ENCODE measurements at places on chromosomes 2 and 18.

GRCh38 chr18:46859855-46860254 lies 57.5 kb downstream of the PIAS2 start:
- DNase-seq: no peak

GRCh38 chr2:239197146-239197545 lies 203.7 kb downstream of the HDAC4 start:
- no peak for DNase-seq

DNA sequence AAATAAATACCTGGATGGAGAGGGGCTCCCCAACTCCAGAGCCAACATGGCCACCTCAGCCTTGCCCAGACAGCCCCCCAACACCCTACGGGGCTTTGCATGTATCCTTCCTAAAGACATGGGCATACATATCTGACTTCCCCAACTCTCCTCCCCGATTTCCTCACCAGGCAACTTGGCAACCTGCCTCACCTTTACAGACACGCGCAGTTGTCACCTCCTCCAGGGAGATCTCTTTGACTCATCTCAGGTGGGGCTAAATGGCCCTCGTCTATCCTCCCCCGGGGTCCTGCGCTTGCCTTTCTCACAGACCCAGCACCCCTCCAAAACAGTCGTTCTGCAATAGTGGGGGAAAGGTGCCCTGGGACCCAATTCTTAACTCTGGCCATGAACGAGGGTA lies 10.6 kb upstream of the BIN1 start:
- DNase-seq: no peak

DNA sequence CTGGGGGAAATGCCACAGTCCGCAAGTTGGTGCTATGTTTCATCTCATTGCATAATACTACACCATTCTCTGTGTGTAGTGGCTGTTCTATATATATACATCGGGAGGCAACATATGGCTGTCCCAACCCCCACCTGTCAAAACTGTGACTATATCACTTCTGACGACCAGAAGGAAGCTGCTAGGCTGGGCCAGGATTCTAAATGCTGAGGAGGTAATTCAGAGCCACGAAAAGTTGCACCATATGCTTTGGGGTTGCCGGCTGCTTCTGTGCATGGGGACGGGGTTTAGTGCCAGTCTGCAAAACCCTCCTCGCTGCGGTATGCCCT lies 117.3 kb downstream of the MSH2 start:
- DNase-seq: no peak

DNA sequence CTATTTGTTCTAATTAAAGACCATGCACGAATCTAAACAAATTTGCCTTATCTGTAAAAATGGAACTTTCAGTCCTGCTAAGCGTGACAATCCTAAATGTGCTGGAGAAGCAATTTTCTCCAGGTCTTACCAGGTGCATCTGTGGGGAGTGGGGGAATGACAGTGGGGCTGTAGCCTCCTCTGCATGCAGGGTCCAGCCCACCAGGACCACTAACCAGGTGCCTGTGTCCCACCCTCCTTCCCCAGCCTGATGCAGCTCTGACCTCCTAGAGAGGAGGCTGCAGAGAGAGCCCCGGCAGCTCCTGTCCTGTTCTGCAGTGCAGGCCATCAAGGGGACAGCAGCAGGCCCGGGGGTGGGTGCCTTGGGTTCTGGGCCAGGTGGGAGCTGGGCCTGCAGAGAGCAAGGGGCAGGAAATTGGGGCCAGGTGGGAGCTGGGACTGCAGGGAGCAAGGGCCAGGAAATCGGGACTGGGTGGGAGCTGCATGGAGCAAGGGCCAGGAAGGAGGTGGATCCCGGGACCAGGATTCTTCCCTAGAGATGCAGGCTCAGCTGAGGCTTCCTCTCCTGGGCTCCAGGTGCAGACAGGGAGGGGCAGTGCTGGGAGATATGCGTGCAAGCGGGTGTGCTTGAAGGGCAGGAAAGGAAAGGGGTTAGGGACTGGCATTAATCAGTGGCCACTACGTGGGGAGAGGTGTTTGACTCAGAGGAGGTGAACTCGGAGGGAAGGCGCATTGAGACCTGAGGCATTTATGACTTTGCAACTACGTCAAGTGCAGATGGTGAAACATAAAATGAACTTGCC lies 185.3 kb downstream of the ANKRD30B start:
- DNase-seq: no peak

GRCh38 chr2:80496346-80496745 lies 191.8 kb upstream of the LRRTM1 start:
- no peak for DNase-seq

DNA sequence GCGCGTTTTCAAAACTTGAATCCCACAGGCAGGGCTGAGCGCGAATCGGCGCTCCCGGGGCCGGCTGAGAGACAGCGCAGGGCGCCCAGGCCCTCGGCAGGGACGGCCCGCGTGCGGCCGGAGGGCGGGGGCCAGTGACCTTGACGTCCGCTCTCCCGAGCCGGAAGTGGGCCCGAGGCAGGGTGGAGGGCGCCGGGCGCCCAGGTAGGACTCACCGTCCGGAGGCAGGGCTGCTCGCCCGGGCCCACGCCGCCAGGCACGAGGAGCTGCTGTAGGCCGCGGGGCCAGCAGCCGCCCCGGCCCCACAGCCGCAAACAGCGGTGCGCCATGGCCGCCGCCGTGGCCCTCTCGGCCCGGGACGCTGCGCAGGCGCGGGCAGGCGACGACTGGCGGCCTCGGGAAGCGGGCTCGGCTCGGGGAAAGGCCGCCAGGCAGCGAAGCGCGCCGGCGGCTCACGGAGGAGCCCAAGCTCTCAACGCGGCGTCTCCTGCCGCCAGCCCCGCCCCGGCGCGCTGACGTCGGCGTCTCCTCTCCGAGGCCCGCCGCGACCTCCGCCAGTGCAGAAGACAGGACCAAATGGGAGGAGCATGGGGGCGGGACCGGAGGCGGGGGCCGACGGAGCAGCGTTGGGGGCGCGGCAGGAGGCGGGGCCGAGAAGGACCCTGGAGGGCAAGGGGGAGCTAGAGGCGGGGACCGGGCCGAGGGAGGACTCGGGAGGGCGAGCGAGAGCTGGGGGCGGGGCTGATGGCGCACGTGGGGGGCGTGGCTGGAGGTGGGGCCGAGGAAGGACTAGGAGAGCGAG lies at the start of gene AFG3L2:
Gene AFG3L2, minus strand, starts transcription at position 474 of the 802 bp plus-strand sequence. Its CDS starts 145 bp downstream, at position 329.
- peak; percentile 100 for DNase-seq

- DNase-seq: peak; percentile 85
Measured at GRCh38 chr2:28395334-28396061, 2.8 kb downstream of the FOSL2 start.

DNA sequence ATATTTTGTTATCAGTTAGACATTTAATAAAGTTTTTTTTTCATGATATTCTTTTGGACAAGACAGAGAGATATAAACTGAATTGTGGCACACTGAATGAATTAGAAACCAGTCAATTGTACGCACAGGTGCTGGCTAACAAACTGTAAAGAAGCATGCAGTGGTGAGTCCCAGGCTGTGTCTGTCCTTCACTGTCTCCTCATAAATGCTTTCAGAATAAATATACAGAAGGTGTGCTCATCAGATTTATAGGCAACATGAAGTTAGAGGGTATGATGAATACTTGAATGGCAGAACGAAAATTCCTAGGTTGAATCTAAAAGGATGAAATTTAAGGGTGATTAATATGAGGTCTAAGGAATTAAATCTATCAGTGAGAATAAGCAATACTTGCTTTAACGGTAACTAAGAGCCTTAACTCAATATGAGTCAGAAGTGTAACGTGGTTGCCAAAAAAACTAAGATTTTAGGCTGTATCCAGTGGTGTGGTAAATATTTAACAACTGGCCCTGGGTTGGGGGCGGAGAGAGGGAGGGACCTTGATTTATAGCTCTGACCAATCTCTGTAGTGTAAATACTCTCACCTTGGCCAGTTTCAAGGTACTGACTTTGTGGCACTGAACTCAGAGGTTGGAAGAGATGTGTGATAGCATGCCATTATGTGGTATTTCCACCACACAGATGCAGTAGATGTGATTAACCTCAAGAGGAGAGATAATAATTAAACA lies 41.9 kb upstream of the AAK1 start:
- no peak for DNase-seq

- no peak for DNase-seq
Measured at GRCh38 chr2:5825686-5826085, 133.5 kb downstream of the SOX11 start.

- DNase-seq: no peak
Measured at GRCh38 chr2:133158442-133158841, 409.8 kb downstream of the NCKAP5 start.

DNA sequence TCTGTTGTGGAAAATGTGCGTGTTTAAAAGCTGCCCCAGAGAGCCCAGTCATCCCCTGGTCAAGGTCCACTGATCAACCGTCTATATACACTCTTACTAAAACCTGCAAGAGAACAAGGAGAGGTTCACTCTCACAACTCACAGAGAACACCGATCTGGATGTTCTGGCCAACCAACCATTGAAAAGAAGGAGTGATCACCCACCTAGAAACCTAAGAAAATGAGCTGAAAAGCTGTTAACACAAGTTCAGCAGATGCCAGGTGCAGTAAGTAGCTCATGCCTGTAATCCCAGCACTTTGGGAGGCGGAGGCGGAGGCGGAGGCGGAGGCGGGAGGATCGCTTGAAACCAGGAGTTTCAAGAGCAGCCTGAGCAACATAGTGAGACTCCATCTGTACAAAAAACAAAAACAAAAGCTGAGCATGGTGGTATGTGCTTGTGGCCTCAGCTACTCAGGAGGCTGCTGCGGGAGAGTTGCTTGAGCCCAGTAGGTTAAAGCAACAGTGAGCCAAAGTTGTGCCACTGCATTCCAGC lies 14.5 kb downstream of the ATG16L1 start:
- DNase-seq: no peak

- DNase-seq: peak; percentile 54
Measured at GRCh38 chr18:44986933-44987332, 306.2 kb downstream of the SETBP1 start.

DNA sequence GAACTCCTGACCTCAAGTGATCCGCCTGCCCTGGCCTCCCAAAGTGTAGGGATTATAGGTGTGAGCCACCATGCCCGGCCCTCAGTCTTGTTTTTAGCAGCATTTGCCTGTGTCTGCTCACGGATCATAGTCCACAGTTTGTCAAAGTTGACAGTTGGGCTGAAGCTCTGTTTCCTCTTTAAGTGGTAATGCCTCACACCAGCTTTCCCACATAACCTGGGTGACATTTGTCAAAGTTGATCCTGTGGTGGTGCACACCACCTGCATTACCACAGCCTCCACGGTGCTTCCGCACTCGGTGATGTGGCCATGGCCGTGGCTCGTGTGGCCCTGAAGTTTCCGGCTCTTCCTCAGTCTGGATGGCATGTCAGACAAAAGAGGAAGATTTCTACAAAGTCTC lies 27.1 kb downstream of the RAB31 start:
- DNase-seq: no peak

DNA sequence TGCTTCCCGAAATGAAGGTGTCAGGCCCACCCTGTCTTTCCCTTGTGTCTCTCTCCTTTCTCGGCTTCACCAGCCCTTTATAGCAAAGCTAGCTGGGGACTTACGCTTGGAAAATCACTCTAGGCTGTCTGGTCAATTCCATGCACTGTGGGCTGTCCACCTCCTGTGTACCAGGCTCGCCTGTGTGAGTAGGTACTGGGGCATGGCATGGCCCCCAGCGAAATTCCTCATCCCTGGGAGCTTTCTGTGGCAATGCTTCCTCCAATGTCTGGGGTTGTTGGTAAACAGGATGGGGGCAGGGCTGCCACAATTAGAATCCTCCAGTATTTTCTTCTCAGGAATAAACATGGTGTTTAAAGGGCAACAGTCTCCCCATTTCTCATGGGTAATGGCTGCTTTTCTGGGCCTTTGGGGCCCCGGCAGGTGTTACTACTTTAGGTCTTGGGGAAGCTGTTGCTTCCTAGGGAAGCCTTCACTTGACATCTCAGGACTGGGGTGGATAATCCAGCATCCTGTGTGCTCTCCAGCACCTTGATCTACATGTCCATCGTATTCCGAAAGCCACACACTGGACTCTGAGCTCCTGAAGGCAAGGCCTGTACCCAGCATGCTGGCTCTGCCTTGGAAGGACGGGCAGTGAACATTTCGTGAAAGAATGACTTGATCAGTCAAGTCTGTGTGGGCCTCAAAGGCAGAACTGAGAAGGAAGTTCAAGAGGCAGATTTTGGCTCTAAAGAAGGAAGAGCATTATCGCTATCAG lies 21.1 kb downstream of the RHOB start:
- DNase-seq: no peak

DNA sequence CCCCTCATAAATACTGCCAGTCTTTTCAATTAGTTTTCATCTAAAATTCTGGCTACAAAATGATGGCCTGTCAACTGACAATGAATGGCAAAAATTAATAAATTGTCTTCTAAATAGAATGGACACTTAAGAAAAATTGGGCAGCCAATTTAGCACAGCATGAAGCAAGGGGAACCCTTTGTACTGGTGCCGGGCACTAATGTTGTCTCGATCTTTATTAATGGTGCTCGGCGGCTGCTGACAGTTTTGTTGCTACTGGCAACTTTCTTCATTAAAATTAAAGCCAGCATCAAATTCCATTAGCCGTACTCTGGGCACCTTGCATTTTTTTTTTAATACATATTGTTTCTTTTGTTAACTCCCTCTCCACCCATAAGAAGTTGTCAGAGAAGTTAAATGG lies 309.3 kb downstream of the GBX2 start:
- DNase-seq: no peak

- DNase-seq: no peak
Measured at GRCh38 chr2:153641046-153641445, 162.5 kb upstream of the RPRM start.

DNA sequence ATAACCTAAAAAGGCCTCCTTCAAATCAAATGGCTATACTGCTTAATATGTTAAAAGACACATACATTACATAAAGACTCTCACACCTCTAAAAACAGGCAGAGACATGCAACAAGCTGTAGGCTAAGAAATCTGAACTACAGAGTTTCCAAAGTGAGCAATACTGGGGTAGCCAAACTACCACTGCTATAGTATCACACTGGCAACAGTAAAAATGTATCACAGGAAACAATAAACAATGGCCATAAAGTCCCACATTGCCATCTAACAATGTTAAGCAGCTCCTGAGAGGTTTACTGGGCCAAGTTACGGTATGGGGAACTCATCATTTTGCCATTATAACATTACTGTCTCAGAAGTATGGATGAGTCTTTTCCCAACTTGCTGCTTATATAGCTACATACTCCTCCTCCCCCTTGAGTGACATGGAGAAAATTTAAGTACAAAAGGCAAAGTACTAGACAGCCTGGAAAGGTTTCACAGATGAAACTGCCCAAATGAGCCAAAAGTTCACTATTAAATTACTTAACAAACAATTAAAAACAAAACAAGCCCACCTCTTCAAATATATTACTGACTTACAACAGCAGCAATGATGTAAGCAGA lies 50.3 kb downstream of the SS18 start:
- no peak for DNase-seq

GRCh38 chr2:172472446-172473033 lies 45.2 kb downstream of the ITGA6 start:
- no peak for DNase-seq

- peak; percentile 87 for DNase-seq
Measured at GRCh38 chr2:230457073-230457768, 41.2 kb downstream of the SP100 start.
